ENCODE measurements at places on chromosomes 5 and 9.

GRCh38 chr5:170275376-170275994, 22.1 kb downstream of the LCP2 start:
- DNase-seq, result no peak

DNA sequence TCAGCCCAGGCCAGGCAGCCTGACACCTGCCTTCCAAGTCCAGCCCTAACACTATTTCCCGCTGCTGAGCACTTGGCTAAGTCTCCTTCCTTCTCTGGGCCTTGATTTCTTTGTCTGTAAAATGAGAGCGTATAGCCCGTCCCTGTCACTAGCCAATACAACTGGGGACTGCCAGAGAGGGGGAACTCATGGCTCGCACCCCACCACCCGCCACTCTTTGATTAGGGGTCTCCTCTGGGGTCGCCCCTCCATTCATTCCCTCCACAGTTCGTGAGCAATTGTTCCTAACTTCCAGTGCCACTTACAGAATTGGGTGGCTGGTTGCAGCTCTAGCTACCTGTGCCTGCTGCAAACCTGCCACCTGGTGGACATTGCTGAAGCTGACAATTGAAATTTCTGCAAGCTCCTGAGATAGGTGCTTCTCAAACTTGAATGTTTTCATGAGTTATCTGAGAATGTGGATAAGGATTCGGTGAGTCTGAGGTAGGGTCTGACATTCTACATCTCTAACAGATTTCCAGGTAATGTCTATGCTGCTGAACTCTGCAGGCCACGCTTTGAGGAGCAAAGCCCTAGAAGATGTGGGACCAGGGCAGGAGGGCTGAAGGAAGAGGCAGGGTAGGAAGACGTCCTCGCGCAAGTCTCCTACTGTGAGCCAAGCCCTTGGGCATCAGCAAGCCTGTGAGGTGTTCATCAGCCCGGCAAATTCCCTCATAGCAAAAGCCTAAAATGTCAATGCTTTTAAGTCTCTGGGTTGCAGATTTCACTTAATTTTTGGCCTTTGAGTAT, 13.3 kb upstream of the RECK start:
- peak; percentile 61 for DNase-seq

- no peak for DNase-seq
Observed at GRCh38 chr5:152437866-152438265, 32.8 kb upstream of the NMUR2 start.

DNA sequence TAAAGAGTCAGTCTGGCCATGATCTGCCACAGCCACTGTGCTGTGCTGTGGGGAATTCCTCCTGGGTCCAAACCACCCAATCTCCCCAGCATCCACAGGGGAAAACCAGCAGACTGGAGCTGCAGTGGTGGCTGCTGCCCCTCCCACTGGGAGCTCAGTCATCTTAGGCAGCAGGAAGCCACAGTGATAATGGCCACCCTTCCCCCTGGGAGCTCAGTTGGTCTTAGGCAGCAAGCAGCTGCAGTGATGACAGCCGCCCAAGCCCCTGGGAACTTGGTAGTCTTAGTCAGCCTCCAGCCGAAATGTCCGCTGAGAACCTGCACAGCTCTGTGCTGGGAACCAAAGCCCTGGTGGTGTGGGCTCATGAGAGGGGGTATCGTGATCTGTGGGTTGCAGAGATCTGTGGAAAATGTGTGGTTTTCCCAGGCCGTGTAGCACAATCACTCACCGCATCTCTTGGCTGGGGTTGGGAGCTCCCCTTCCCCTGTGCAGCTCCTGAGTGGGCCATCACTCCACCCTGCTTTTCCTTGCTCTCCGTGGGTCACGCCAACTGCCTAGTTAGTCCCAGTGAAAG, 38.4 kb upstream of the SMIM15 start:
- no peak for DNase-seq

DNA sequence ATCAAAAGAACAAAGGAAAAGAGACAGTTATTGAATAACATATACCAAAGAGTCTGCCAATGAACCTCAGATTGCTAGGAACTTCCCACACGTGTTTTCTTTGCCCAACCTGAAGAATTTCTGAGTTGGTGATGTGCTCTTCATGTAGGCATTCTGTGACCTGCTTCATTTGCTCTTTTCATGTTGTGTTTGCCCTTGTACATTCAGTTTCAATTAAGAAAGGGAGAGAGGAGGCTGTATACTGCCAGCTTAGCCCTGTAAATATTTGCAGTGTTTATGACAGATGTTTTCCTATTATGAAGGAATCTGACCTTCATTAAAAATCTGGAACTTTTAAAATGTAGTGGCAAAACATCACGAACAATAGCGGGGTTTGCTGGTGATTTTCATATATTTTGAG, 168.5 kb downstream of the GAS1 start:
- no peak for DNase-seq

- DNase-seq, result no peak
Observed at GRCh38 chr5:148973455-148973854, 89.4 kb downstream of the SH3TC2 start.

- DNase-seq, result no peak
Observed at GRCh38 chr9:128917151-128917849, 3.5 kb upstream of the PHYHD1 start.

GRCh38 chr5:128213340-128213739, 129.8 kb downstream of the SLC12A2 start:
- no peak for DNase-seq

DNA sequence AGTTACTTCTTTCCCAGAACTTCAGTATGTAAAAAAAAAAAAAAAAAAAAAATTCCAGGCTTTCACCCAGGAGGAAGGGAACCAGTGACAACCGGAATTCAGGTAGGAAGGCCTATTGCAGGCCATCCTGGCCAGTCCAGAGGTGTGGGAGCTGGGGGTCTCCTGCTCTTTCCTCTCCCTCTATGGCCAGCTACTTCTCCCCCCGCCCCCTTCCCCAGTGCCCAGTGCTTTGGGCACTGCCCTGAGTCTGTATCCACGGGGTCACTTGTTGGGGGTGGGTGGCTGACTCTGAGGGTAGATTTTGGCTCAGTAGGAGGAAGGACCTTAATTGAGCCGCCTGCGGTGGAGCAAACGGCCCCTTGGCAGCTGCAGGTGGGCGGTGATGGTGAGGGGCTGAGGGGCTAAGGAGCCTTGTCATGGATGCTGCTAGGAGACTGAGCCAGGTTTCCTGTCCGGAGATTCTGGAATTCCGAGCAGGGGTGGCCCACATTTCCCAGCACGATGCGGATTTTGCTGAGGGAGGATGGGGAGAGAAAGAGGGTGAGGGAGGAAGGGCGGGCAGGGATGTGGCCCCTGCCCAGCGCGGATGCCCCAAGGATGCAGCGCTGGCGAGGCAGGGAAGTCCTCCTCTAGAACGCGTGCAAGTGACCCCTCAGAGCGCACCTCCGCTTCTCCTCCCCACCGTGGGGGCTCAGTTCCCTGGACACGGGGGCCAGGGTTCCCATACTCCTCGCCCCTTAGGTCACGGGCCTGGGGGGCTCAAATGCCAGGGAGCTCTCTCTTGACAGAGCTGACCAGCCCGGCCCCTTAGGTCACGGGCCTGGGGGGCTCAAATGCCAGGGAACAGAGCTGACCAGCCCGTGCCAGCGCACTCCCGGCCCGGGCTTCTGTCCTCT, 1.2 kb upstream of the PHF2 start:
- DNase-seq, result peak; percentile 26

- no peak for DNase-seq
Observed at GRCh38 chr5:82417776-82418607, 139.8 kb upstream of the RPS23 start.

- no peak for DNase-seq
Observed at GRCh38 chr5:124671193-124671592, 75.2 kb downstream of the ZNF608 start.

- DNase-seq, result no peak
Observed at GRCh38 chr9:9846557-9846956, 766.2 kb downstream of the PTPRD start.

GRCh38 chr9:72661401-72662135, 140.2 kb downstream of the TMC1 start:
- DNase-seq, result no peak

- DNase-seq, result no peak
Observed at GRCh38 chr9:122039234-122039633, 53.9 kb downstream of the TTLL11 start.

DNA sequence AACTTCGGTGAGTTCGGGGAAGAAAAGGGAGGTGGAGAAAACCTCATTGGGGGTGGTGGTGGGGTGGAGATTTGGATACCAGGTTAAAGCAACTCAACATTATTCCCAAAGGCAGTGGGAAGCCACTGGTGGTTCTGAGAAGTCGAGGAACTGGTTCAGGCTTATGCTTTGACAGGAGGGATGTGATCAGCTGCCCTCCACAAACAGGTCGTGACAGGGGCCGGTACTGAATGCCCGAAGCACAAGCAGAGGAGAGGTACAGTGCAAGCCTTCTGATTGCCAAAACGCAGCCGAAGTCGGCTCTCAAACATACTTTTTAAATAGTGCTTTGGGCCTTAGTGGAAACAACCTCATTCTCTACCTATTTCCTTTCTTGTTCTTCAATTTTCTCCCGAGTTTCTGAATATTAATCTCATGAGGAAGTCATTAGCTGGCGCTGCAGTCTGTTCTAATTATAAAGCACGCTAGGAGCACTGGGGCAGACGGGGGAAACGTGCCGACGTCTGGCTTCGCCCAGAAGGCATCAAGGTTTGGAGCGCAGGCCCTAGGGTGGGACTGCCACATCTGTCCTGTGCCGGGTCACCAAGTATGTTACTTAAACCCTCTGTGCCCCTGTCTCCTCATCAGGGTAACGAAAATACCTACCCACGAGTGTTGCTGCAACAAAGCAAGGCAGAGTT, 27.3 kb downstream of the SHB start:
- no peak for DNase-seq

DNA sequence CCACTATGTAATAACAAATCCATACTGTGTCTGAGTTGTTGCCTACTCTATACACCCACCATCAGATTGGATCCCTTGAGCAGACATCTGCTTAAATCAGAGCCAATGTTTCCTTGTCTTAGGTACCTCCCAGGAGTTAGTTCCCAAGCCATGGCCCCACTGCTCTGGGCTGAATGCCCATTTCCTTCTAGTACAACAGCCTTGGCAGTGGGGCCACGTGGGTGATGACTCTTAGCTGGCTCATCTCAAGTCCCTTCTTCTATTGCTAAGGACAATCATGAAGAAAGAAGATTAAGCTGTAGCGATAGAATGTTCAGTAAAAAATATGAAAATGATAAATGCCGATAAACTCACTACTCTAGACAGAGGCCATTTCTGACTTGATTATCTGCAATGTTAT, 16.6 kb downstream of the PTGR1 start:
- DNase-seq, result no peak

GRCh38 chr9:106886111-106887046, 23.4 kb downstream of the ZNF462 start:
- DNase-seq, result no peak

DNA sequence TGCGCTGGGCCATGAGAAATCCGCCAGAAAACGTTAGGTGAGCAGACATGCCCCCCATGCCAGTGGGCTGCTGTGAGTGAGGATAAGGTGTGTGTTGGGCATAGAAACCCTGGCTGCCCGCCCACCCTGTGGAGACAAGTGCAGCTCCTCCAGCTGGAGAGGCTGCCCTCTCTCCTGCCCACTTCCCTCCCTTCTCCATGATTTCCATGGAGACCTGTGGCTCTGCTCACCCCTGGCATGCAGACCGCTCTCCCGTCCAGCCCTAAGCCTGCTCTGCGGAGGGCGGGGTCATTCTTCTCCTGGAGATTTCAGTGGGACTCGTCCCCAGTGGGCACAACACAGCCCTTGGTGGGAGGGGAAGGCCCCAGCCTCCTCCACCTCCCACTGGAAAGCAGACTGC, 133.0 kb upstream of the FAM120A start:
- DNase-seq, result no peak

GRCh38 chr5:128487041-128487440, 51.0 kb downstream of the FBN2 start:
- no peak for DNase-seq

DNA sequence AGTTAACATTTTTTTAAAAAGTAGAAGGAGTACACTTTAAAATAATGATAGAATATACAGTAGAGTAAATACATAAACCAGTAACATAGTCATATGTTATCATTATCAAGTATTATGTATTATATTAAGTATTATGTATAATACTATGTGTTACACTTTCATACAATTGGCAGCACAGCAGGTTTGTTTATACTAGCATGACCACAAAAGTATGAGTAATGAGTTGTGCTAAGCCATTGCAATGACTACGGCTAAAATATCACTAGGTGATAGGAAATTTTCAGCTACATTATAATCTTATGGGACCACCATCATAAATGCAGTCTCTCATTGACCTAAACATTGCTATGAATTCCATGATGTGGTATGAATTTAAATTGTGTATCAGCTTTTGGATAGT, 506.0 kb downstream of the HTR1A start:
- no peak for DNase-seq

GRCh38 chr5:128626536-128627090, 88.6 kb upstream of the FBN2 start:
- no peak for DNase-seq
